Esophagus (tissue), 2 donors: ENCODE measurements at places on chromosomes 2 and 18. TPM values are rescaled to one million over a fixed set of nuclear protein-coding genes. Genes with fewer than 3 reads are reported as not detected.

Gene ELOA2
- polyA plus RNA-seq: not detected

Gene ING5
- 36.2 TPM for polyA plus RNA-seq

Gene KLF11
- polyA plus RNA-seq: 4.3 TPM

Gene STK39
- polyA plus RNA-seq: 24.9 TPM

Gene CAPN14
- 141 TPM for polyA plus RNA-seq

Gene ZEB2
- polyA plus RNA-seq: 3.7 TPM

Gene REG1B
- 0.34 TPM for polyA plus RNA-seq

Gene REEP1
- polyA plus RNA-seq: 2.9 TPM

Gene TTC27
- 9.8 TPM for polyA plus RNA-seq

Gene CLIP4
- polyA plus RNA-seq: 12.4 TPM

Gene EFHD1
- 3.9 TPM for polyA plus RNA-seq

Gene HOXD3
- 0.35 TPM for polyA plus RNA-seq

Gene DTNA
- 15.0 TPM for polyA plus RNA-seq

Gene PELI1
- polyA plus RNA-seq: 51.9 TPM

Gene FIGN
- 0.21 TPM for polyA plus RNA-seq

Gene ADI1
- 25.7 TPM for polyA plus RNA-seq
